ENCODE measurements at places on chromosomes 7 and 10. TPM values are rescaled to one million over a fixed set of nuclear protein-coding genes. Genes with fewer than 3 reads are reported as not detected.
A peak's percentile ranks its signal among the peaks of the same experiment; 100 is the strongest.

CLDN3 gene
- total RNA-seq: 34.8 TPM

BAIAP2L1 gene
- total RNA-seq: 37.5 TPM

TRIM50 gene
- total RNA-seq: 0.16 TPM

EIF4H gene
- 355 TPM for total RNA-seq

ANKRD61 gene
- total RNA-seq: not detected

GRCh38 chr7:134368851-134369544 is 52.3 kb upstream of the SLC35B4 start:
- DNase-seq: no peak
- H3K4me3 ChIP-seq: no peak overlapping the region
- no peak overlapping the region for H3K27ac ChIP-seq

- H3K4me1 ChIP-seq: no peaks in the 10 kb centered on the region
- no peaks in the 10 kb centered on the region for H3K27me3 ChIP-seq
- H3K36me3 ChIP-seq: no peaks in the 10 kb centered on the region
- no peak overlapping the region for H3K27ac ChIP-seq
- H3K4me3 ChIP-seq: no peak overlapping the region
These were observed 211.1 kb downstream of the ZNF365 start for GRCh38 chr10:62585211-62585775.

- H3K36me3 ChIP-seq: peaks cover 41% of the 10 kb centered on the region
- no peak overlapping the region for H3K4me3 ChIP-seq
- H3K27me3 ChIP-seq: no peaks in the 10 kb centered on the region
- no peak overlapping the region for H3K27ac ChIP-seq
- no peak for DNase-seq
These were observed 37.2 kb downstream of the FAM149B1 start for GRCh38 chr10:73205081-73205480.

DNA sequence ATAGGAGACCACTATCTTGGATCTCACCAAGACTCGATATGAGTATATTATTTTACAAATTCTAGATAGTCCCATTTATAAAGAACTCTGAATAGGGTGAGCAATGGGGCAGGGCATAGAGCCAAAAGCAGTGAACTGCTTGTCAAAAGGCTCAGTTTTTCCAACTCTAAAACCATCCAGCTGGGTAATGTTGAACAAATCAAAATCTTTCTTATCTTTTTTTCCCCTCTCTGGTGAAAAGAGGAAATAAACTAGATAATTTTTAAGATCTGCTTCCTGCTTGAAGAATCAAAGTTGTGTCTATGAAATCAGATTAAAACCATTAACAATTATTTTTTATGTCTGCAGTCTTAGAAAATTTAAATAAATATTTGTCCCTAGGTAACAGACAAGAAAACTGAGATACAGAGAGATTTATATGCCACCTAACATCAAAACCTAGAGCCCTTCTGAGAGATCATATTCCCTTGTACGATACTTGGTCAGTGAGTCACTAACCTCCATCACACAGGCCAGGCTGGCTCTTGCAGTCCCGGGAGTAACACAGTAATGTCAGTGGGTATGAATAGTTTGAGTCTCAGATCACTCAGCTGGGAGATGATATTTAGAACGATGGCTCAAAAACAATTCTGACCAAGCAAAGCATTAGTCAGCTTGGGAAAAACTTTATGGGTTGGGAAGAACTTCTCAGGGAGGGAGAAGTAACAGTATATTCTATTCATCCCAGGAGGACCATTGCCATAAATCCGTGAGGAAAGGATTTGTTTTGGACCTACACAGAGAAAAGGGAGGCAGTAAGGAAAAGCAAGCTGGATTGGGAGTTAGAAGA is 178.8 kb downstream of the REEP3 start:
- no peak overlapping the region for H3K4me3 ChIP-seq
- peaks cover 3% of the 10 kb centered on the region for H3K36me3 ChIP-seq
- H3K4me1 ChIP-seq: peaks cover 38% of the 10 kb centered on the region
- H3K27me3 ChIP-seq: no peaks in the 10 kb centered on the region

GRCh38 chr10:10886861-10887531 is 130.7 kb upstream of the CELF2 start:
- DNase-seq: no peak
- no peak overlapping the region for H3K4me3 ChIP-seq
- H3K4me1 ChIP-seq: no peaks in the 10 kb centered on the region
- no peaks in the 10 kb centered on the region for H3K36me3 ChIP-seq

DNA sequence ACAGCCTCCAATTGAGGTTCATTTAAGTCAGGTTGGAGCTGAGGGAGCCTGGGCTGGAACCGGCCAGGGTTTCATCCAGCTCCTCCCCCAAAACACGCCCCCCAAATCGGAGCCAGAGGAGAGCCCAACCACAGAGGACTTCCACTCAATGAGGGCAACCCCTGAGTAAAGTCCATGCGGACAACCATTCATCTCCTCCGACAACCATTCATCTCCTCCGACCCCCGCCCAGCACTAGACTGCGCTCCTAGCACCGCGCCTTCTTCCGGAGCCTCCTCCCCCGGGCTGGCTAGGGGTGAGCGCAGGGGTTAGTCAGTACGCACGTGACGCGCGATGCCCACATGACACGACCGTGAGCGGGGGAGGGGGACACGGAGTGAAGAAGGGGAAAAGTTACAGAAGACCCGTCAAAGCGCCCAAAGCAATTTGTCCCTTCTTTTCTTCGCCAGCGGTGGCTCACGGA is 1.4 kb downstream of the MAGI2 start:
- H3K4me3 ChIP-seq: peak overlapping the region; percentile 94
- H3K4me1 ChIP-seq: peaks cover 17% of the 10 kb centered on the region
- H3K27me3 ChIP-seq: peaks cover 75% of the 10 kb centered on the region
- H3K36me3 ChIP-seq: no peaks in the 10 kb centered on the region
- H3K27ac ChIP-seq: no peak overlapping the region

DNA sequence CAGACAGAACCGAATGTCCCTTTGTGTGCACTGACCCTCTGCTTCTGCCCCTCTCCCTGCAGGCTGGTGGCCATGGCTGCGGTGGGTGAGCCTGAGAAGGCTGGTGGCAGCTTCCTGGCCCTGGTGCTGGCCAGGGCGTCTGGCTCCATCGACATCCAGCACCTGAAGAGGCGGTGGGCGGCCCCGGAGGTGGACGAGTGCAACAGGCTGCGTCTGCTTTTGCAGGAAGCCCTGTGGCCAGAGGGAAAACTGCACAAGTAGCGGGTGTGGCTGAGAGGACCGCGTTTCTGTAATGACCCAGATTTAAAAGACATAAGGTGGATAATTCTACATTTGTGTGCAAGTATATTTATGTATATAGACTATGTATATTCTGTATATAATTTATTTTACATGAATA is 89.2 kb downstream of the DYNC2I1 start:
- H3K4me3 ChIP-seq: no peak overlapping the region
- DNase-seq: no peak
- H3K36me3 ChIP-seq: peaks cover 70% of the 10 kb centered on the region
- H3K4me1 ChIP-seq: no peaks in the 10 kb centered on the region
